ENCODE measurements at places on chromosomes 11 and 22. TPM values are rescaled to one million over a fixed set of nuclear protein-coding genes. Genes with fewer than 3 reads are reported as not detected.

The MYO18B gene
- 45.6 TPM for total RNA-seq

The NRIP3 gene
- total RNA-seq = 2.1 TPM

The CAVIN3 gene
- total RNA-seq = 717 TPM

The OR5B21 gene
- not detected for total RNA-seq

DNA sequence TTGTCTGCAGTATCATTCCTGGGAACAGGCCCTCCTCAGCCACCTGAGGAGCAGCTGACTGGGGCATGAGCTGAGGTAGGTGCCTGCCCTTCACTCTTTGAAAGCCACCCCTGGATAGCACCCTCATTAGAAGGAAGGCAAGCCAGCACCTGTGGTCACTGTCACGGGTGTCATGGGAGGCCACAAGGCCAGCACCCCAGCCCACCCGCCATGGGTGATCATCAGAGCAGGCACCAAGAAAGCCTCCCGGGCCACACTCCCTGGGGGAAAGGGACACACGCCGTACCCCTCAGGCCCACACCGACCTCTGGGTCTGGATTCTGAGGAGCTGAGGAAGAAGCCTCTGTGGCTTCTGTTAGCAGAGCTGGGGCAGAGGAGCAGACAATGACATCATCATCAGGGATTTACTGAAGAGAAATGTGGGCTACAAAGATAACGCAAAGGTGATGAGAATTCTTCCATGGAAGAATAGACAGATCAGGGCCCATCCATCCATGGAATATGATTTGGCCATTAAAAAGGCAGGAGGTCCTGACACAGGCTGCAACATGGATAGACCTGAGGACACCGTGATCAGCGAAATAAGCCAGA is 16.7 kb upstream of the NAP1L4 start:
- no peaks in the 10 kb centered on the region for H3K27me3 ChIP-seq
- peaks cover 66% of the 10 kb centered on the region for H3K36me3 ChIP-seq
- DNase-seq = no peak
- no peak overlapping the region for H3K27ac ChIP-seq

DNA sequence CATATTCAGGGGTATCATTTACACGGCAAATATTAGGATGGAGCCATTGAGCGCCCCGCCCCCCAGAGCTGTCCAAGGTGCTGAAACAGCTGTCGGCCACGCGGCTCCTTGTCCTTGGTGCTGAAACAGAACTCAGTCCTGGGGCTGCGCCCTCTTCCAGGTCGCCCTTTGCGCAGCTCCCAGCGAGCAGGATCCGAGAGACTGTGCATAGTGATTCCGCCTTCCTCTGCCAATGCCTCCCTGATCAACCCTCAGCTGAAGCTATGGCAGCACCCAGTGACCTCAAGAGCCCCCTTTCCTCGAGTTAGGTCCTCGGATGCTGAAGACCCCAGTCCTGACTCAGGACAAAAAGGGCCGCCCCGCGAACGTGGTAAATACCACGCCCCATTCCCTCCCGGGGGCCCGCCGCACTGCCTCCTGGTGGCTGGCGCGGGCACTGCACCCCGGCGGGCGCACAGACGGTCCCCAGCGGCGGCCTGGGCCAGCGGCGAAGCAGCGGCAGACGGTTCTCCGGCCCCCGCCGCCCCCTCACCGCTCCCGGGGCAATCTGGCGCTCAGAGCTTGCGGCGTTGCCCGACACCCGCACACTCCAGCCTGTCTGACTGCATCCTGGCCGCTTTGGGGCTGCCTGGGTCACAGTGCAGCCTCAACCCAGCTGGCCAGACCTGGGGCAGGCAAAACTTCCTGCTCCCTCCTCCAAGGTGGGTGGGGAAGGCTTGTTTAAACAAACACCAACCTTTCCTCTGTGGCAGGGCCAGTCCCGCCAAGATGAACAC is 13.4 kb downstream of the SYT7 start:
- no peak for DNase-seq
- no peaks in the 10 kb centered on the region for H3K4me1 ChIP-seq
- H3K36me3 ChIP-seq = no peaks in the 10 kb centered on the region

GRCh38 chr22:33542153-33542552 is 378.1 kb downstream of the LARGE1 start:
- peaks cover 8% of the 10 kb centered on the region for H3K4me1 ChIP-seq
- H3K27ac ChIP-seq = no peak overlapping the region
- H3K36me3 ChIP-seq = no peaks in the 10 kb centered on the region
- no peak overlapping the region for H3K4me3 ChIP-seq

DNA sequence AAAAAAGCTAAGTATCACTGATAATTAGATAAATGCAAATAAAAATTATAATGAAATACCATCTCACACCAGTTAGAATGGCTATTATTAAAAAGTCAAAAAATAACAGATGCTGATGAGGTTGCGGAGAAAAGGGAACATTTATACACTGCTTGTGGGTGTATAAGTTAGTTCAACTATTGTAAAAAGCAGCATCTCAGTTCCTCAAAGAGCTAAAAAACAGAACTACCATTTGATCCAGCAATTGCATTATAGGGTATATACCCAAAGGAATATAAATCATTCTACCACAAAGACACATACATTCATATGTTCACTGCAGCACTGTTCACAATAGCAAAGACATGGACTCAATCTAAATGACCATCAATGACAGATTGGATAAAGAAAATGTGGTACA is 120.3 kb upstream of the ZBED5 start:
- H3K27me3 ChIP-seq = no peaks in the 10 kb centered on the region
- DNase-seq = no peak
- no peaks in the 10 kb centered on the region for H3K36me3 ChIP-seq
- H3K4me1 ChIP-seq = no peaks in the 10 kb centered on the region

- DNase-seq = no peak
- no peak overlapping the region for H3K27ac ChIP-seq
Measured at GRCh38 chr22:31926969-31927368, 17.4 kb upstream of the YWHAH start.

DNA sequence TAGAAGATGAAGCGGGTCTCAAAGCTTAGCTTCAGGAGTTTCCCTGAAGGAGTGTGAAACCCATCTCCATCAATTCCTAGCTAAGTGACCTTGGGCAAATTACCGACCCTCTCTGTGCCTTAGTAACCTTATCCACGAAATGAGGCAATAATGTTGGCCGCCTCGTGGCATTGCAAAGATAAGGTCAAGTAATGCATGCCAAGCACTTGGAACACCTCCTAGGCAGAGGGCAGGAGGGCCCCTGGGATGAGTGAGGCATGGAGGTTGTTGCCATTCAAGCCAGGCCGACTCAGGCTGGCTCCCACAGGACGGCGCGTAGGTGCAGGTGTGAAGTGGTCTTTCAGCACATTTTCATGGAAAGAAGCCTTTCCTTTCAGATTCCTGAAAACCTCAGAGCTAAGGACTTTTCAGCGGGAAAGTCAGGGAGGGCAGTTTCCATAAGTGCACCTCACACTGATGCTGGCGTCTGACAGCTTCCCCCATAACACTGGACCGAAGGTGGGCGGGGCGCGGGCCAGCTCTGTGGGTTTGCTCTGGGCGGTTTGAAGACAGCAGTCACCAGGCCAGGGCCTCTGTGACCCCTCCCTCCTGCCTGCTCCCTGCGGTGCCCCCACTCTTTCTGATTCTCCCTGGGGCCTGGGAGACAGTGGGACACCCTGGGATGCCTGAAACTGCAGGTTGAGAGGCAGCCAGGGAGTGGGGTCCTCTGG is 25.2 kb downstream of the RPS6KA4 start:
- DNase-seq = no peak
- H3K27me3 ChIP-seq = no peaks in the 10 kb centered on the region
- H3K4me1 ChIP-seq = peaks cover 22% of the 10 kb centered on the region
- H3K36me3 ChIP-seq = no peaks in the 10 kb centered on the region
